ENCODE measurements at places on chromosomes 6 and 20.

DNA sequence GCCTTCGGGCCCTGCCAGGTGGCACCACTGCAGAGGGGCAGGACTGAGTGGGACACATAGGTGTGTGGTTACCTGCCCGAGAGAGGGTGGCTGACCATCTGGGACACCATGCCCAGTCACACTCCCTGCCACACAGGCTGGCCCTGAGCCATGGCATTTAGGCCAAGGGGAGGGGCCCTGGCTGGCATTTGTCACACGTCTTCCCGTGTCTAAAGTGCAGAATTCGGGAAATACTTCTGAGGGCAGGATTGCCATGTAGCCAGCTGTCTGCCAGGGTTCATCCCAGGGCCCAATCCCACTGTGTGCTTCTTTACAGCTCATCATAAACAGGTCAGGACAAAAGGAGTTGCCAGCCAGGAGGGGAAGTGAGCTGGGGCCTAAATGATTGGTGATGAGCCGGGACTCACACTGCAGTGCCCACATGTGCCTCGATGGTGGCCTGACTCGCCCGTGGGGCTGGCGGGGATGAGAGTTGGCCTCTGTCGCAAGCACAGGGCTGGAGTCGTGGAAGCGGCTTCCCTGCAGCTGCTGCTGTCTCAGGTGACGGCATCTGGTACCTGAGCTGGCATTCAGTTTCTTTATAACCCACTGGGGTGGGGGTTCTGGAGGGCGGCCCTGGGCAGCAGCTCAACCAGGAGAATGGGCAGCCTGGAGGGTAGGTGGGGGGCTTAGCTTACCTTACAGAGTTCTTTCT is 5.9 kb upstream of the UNC93A start:
- no peak for DNase-seq

GRCh38 chr20:8223091-8223870 is 91.2 kb downstream of the PLCB1 start:
- DNase-seq: peak; percentile 50

- DNase-seq: no peak
These were observed 247.8 kb upstream of the ZFP64 start for GRCh38 chr20:52439375-52439774.

DNA sequence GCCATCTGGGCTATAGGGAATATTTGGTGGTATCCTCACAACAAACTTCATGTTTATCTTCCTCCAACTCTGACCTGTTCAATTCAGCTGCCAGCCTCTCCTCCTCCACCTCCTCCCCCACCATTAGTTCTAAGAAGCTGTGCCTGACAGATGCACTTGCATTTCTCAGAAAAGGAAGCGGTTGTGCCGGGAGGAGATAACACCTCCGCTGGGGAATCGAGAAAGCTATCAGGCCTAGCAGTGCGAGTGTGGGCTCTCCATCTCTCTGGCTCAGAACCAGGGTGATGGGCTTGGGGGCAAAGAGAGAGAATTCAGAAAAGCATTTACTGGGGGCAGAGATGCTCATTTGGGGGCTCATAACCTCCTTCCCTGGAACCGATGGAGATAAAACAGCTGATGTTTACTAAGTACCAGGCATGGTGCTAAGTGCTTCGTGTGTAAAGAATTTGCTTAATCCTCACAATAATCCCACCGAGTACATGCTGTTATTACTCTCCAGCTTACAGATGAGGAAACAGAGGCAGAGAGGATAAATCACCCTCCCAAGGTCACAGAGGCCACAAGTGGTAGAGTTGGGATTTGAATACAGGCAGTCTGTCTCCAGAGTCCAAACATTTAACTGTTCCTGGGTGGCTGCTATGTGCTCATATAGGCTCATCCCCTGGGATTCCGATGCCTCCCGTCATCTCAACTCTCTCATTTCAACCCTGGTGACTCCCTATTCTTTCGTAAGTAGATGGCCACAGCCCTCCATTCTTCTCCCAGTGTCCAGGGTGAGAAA is 38.3 kb downstream of the COX4I2 start:
- no peak for DNase-seq

GRCh38 chr6:129495652-129496051 is 214.3 kb downstream of the ARHGAP18 start:
- DNase-seq: no peak

DNA sequence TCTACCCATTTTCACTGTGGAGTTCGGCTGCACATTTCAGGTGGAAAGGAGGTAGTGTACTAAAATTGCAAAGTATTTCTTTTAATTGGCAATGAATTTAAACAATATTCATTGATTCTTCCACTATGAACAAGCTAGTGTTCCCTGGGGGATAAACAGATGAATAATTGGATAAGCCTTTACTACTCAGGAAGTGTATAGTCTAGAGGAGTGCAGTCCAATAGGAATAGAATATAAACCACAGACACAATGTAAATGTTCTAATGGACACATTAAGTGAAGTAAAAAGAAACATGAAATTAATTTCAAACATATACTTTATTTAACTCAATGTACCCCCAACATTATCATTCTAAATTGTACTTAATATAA is 28.7 kb downstream of the SGK1 start:
- DNase-seq: no peak

DNA sequence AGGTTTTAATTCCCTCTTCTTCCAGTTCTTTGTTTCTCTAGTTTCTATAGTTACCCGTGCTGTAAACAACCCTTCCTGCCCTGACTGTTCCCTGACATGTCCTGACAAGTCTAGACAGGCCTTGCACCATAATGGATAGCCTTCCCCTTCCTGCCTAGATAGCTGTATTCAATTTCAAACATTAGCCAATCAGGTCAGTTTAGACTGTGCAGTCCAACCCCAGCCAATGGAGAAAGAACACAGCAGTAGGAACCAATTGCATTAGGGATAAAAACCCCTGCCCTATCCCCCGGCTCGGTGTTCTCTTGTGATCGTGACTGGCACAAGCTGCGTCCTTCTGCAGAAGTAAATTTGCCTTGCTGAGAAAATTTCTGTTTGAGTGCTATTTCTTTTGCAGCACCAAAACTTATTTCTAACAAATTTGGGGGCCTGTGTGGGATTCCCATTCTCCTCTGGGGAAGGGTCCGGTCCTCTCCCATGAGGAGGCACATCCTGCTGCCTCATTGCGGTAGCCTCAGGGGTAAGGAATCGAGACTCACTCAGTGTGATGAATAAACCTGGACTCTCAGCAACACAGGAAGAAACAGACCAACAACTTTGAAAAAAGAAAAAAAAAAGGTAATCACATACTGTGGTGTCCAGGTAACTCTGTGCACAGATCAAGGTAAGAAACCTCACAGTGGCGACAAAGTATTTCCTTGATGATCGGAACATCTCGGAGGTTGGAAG is 248.7 kb upstream of the ECI2 start:
- DNase-seq: no peak

DNA sequence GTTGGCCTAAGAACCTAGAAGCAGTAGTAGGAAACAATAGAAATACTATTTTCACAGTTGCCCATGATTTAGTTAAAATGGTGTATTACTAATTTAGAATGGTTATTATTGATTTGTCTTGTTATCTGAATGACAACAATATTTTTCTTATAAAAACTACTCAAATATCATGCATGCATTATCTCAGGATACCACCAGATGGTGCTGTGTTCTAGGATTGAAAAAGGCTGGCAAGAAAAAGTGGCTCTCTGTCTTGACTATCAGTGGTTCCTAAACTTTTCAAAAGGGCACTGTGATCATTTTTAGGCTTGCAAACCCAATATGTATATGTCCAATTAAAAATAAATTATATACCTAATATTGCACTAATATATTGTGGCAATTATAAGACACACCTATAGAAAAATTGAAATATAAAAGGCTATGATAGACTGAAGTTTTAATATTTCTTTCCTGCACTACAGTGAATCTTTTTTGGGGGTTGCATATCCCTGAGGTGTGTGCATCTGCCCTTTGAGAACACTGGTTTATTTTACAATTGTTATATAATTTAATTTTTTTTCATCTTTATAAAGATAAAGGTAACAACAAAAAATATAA is 131.7 kb upstream of the MLIP start:
- no peak for DNase-seq

GRCh38 chr6:156197513-156197912 is 579.7 kb upstream of the ARID1B start:
- no peak for DNase-seq

GRCh38 chr6:46376562-46377061 is 114.6 kb downstream of the RCAN2 start:
- DNase-seq: no peak

DNA sequence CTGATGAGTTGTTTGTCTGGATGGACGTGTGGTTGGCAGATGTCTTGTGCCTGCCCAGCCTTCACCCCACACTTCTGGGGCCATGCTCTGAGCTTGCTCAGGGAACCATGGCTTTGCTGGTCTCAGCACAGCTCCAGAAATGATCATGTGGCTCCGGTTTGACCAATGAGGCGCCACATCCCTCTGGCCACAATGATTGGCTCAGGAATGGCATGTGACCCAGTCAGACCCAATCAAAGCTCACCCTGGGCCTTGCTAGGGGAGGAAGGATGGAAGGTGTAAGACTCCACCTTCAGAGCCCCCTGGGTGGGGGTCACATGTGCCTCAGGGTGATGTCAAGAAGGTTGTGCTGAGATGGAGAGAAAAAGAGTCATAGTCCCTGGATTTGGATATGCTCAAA is 281.6 kb upstream of the SULF2 start:
- DNase-seq: no peak

DNA sequence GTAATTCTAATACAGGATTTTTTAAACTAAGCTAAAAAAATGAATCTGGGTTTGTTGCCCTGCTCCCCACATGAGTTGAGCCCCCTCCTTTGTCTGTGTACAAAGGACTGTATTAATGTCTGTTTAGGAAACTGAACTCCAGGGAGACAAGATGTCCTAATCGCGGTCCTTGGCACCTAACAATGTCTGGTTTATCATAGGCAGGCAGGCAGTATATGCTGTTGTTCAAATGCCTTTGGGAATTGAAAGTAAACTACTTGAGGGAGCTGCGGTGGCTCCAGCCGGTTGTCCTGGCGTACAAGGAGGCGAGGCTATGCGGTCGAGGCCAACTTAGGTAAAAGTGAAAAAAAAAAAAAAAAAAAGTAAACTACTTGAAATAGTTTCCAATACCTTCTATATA is 98.5 kb downstream of the TULP4 start:
- no peak for DNase-seq

DNA sequence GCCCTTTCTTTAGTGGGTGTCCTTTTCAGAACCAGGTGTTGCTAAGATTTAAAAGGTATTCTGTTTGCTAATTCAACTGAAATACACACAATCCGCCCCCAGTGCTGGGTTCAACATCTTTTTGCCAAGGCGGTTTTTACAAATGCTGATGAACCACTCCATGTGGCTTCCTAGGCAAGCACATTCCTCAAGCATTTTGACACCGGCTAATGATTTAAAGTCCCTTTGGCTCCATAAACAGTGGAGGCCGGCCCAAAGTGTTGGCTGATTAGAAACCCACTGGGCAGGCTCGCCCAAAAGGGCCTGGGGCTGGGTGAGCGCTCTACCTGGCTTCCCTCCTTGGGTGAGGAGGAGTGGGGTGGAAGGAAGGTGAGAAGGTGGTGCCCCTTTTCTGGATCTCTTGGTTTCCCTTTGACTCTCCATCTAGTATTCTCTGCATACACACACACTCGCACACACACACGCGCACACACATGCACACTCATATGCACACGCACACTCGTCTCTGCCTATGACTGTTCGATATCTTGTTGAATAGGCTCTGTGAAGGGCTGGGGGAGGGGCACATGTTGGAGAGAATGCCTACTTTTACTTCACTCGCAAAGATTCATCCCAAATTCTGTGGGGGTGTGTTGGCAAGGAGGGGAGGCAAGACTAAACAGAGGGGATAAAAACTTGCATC is 66.7 kb upstream of the ARMC2 start:
- no peak for DNase-seq

- no peak for DNase-seq
These were observed 578.2 kb upstream of the NRSN1 start for GRCh38 chr6:23547851-23548250.

GRCh38 chr6:113813142-113813541 is 44.0 kb upstream of the MARCKS start:
- peak; percentile 65 for DNase-seq

GRCh38 chr6:32244270-32244669 is 20.4 kb upstream of the NOTCH4 start:
- DNase-seq: no peak

DNA sequence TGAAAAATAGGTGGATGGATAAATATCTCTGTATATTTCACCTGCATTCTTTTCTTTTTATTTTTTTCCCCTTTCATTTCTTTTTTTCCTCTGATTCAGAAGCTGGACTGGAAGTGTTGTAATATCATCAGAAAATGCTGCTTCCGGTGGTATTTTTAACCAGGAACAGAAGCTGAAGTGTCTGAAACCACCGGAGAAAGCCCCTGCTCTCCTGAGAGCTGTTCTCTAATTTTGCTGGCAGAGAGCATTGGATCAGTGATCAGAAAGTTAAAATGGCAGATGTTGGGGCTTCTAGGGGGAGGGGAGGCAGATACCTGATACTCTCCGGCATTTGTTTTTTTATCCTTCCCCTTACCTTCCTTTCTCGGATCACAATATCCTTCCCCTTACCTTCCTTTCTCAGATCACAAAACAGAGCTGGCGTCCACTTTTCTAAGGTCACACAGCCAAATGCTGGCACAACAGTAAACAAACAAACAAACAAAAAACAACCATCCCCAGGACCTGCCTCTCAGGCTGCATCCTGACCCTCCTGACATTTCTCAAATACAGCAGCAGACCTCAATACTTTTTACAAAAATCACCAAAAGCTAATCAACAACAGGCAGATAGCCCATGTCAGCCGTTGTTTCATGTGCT is 143.2 kb upstream of the ZNF217 start:
- DNase-seq: no peak

DNA sequence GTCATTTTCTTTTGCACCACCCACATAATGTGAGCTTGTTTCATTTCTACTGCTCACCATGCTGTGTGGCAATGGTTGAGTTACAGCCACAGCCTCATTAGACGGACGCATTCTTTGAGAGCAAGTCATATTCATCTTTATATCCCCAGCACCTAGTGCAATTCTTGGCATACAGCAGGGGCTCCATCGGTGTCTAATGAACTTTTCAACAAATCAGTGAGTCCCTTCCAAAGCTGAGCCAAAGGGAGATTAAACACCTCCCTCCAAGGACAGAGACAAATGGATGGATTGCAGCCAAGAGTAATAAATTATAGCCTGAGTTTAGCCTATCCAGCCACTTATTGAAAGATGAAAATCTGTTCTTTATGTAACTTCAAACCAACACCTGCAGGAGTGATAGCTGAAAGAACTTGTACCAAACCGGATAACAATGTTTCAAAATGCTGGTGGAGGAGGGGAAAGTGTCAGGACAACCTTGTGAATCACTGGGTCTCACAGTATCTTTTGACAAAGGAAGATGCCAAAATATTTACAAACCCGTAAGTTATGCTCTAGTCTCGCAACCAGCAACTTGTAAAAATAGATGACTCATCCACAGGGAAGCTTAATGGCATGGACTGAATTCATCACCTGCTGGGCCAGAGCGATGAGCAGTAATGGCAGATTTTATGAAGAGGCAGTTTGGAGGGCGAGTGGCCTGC is 139.0 kb downstream of the PXDC1 start:
- peak; percentile 66 for DNase-seq

DNA sequence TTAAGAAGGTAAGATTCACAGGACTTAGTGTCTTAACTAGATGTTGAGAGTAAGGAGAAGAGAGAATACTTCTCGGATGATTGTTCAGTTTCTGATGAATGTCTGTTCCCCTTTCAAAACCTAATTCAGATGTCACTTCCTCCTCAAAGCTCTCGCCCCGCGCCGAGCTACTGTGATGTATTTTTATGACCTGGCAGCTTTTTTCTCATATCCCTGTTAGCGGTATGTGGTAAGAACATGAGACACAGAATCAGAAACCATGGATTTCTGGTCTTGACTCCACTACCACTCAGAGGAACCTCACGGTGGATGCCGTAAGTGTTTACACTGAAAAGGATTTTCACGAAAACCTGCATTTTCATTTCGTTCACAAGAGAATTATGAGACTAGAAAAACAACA is 48.4 kb downstream of the CEP43 start:
- DNase-seq: no peak
